ENCODE measurements at places on chromosomes 4 and X.
A peak's percentile ranks its signal among the peaks of the same experiment; 100 is the strongest.

GRCh38 chrX:66756717-66757116 is 117.8 kb upstream of the EDA2R start:
- DNase-seq, result no peak

DNA sequence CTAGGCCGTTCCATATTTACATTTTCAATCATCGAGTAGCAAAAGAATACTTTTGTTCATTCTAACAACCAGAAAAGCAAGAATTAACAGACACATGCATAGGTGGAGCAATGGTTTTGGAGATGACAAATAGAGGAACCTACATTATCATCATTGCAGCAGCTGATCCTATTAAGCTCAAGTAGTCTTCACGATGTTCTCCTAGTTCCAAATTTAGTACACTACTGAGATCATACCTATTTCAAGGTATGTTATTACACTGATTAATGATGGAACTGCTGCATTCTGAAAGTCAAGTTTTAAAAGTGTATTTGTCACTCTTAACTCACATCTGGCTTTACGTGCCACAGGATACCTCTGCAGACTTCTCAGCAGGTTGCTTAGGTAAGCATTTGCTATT is 87.4 kb downstream of the ADGRA3 start:
- DNase-seq, result no peak

- DNase-seq, result no peak
Measured at GRCh38 chr4:163991298-163991865, 496.9 kb downstream of the TMA16 start.

GRCh38 chr4:80035336-80035735 is 37.7 kb downstream of the ANTXR2 start:
- no peak for DNase-seq

- no peak for DNase-seq
Measured at GRCh38 chr4:83947830-83948193, 411.9 kb downstream of the GPAT3 start.

DNA sequence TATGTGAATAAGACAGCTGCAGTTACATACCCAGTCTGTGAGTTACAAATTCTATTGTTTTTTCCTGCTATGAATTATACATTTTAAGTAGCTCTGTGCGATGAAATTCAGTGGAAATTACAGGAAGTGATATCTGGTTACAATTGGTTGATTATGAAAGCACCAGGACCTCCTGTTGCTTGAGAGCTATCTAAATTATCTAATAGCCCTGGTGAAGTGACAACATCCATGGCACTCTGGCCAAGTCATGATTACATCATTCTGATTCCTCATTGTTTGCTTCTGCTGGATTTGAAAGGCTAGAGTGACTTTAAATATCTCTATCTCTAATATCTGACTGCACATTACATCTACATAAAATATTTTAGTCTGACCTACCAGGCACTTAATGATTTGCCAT is 515.0 kb downstream of the CFAP47 start:
- peak; percentile 3 for DNase-seq

DNA sequence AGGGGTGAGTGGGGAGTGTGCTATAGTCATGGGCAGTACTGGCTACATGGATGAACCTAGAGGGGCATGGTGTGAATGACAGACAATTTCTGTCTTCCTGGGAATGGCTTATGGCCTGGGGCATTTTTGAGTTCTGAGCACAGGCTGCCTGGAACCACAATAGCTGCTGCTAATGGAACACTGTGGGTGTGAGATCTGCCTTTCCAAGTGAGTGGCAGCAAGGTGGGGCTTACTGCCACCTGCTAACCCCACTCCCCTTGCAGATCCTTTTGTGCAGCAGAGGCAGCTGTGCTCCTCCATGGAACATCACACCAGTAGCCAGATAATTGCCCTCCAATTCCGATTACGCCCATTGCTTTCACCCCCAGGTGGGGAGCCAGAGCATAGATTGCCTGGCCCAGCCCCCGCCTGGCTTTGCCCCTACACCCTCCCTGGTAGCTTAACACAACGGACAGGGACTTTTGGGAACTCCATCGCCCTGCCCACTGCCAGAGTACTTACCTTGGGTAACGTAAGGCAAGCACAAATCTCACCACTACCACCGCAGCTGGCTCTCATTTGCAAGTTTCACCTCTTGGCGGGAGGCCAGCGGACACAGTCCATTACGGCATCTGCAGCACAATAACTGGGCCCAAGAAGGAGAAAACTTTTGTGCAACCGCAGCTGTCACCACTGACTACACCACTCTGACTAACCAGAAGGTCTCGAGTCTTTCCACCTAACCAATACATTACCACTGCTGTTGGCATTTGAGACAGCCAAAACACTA is 421.2 kb upstream of the NWD2 start:
- peak; percentile 1 for DNase-seq

DNA sequence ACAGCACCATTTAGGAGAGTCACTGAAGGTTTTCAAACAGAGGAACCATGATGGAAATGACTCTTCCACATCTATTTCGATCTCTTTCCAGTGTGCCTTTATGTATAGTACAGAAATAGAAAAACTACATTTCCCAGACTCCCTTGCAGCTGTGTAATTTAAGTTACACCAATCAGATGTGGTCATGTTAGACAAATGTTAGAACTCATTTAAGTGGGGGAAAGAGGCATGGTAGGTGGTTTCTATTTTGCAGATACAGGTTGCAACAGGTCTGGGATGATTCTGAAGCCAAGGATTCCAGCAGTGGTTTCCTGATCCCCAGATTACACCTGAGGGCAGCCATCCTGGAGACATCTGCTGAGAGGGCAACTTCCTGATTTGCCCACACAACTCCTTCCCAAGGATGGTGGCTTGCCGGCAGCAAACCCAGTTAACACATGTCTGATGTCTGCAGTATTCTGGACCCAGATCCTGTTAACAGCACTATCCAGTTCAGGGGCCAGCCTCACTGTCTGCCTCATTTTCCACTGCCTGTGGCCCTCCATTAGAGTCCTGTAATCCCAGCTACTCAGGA is 38.7 kb upstream of the PDK3 start:
- peak; percentile 0 for DNase-seq

- DNase-seq, result peak; percentile 5
Measured at GRCh38 chr4:153684182-153684970, at the start of gene TLR2. TLR2 (plus strand) TSS chr4:153684280; CDS start chr4:153702908, 18,628 bp downstream.

- no peak for DNase-seq
Measured at GRCh38 chr4:125010796-125011503, 298.4 kb upstream of the ANKRD50 start.

DNA sequence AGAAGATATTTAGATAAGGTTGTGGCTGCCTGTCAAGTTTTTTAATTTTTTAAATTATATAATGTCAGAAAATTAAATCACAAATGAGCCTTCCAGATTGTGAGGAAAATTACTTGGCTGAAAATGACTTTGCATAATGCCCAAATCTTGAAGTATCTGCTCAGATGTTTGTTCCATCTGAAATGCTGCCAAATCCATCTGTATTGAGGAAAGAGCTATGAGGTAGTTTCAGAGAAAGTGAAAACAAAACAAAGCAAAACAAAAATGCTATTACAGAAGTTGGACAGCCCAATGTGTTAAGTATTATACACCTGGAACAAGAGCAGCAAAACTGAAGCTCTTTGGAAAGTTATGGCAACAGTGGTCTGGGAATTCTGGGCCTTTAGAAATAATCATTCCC is 23.3 kb upstream of the GUCY1B1 start:
- DNase-seq, result peak; percentile 23

- DNase-seq, result no peak
Measured at GRCh38 chrX:113935518-113935917, 648.4 kb upstream of the HTR2C start.

DNA sequence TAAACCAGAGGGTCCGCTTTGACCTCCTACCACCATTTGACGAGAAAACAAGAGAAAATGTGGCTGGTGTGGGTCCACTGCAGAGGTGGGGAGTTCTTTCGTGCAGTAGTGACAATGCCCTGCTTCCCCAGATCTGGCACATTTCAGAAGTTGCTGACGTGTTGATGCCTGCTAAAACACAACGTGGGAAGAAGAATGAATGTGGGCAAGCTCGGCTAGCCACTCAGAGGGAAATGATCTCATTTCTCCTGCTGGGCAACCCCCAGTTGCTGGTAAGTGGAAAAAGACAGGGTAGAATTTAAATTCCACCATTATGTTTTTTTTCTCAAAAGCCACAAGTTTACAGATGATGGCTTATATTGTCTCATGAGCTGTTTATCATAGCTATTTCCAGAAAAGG is 77.9 kb downstream of the LUZP4 start:
- DNase-seq, result peak; percentile 41

- no peak for DNase-seq
Measured at GRCh38 chrX:100207331-100208024, 202.6 kb downstream of the PCDH19 start.

DNA sequence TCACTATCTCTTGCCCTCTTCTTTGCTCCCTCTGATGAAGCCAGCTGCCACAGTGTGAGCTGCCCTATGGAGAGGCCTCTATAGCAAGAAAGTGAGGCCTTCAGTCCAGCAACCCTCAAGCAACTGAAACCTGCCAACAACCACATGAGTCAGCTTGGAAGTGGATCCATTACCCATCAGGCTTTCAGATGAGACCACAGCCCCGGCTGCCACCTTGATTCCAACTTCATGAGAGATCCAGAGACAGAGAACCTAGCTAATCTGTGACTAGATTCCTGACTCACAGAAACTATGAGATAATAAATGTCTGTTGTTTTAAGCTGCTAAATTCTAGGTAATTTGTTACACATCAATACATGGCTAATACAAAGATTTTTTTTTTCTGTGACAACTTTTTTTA is 20.4 kb upstream of the WAS start:
- DNase-seq, result no peak

GRCh38 chrX:139844884-139845283 is 88.0 kb downstream of the ATP11C start:
- DNase-seq, result no peak

GRCh38 chr4:163193717-163194116 is 27.0 kb upstream of the NAF1 start:
- DNase-seq, result no peak

GRCh38 chr4:99394896-99395295 is 40.2 kb downstream of the ADH7 start:
- DNase-seq, result peak; percentile 19

DNA sequence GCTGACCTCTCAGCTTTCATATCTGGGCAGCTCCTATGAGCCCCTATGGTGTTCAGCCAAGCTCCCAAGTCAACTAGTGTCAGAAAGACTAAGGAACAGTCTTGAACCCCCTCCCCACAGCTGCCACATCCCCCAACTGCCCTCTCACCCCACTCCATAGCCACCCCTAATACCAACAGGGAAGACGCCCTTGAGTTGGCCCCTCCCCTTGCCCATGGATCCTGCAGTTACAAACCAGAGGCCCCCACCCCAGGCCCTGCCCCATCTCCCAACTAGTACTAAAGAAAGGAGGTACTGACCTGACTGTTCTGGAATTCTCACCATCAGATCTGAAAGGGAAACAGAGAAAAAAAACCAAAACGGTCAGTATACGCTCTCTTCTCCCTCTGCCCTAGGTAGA is 10.2 kb upstream of the IQSEC2 start:
- DNase-seq, result no peak

DNA sequence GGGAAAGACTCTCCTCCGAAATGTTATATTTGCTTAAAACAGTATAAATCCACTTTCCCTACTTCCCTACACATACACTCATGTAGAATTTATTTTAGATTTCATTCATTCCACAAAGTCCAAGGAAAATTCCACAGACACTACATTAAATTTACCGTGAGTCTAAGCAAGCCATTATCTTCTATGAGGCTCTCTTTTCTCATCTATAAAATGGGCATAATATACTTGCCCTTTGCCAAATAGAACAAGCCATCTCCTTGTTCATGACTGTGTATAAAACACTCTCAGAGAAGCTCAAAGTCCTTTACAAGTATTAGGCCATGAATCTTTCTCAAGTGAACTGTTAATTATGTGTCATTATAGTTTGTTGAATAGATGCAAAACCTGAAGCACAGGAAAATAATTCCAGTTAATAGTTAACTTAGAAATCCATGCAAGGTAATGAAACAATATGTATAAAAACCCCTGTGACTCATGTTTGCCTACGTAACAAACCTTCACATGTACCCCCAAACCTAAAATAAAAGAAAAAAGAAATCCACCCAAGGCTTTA is 10.7 kb downstream of the TEC start:
- no peak for DNase-seq

DNA sequence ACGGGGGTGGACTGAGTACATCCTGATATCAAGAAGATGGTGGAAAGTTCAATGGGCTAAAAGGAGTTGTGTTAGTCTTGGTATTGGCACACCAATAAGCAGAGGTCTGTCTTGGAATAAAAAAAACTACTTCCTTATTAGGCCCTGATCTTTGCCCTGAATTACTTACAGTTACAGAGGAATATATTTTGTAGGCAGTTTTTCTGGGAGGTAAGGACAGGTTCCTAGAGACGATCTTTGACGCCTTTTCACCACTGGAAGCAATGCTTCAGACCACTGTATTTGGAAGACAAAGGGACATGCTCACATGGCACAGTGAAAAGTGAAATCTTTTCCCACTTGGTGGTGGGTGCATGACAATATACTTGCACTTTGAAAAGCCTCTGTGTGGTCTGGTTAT is 618 bp upstream of the XK start:
- DNase-seq, result no peak

DNA sequence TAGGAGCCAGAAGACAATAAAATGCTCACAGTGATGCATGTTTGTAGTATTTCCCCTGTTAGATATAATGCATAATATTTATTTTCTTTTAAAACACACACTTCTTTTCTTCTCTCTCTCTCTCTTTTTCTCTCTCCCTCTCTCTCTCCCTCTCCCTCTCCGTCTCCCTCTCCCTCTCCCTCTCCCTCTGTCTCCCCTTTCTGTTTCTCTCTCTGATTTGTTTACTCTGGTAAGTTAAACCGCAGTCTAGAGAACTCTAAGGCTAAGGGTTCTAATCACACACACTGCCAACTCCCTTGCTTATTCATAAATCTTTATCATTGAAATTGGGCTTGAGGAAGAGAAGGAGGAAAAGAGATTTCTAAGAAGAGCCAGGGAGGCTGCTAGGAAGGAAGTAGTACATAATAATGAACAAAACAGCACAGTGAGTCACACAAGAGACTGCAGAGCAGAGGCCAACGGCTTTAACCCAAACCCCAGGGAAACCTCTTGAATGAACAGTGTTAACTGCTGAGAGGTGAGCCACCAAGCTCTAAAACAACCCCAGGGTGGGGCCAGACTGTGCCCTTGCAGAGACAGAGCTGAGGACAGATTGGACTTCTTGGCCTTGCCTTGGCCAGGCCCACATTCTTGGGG is 9.1 kb upstream of the PHOX2B start:
- DNase-seq, result no peak

- no peak for DNase-seq
Measured at GRCh38 chr4:89101256-89102161, 9.8 kb upstream of the TIGD2 start.

GRCh38 chr4:168498251-168498650 is 1.4 kb downstream of the PALLD start:
- no peak for DNase-seq
